ENCODE measurements at places on chromosomes 13 and 19.
A peak's percentile ranks its signal among the peaks of the same experiment; 100 is the strongest.

GRCh38 chr19:55820037-55820436 lies 11.8 kb downstream of the NLRP11 start:
- DNase-seq: no peak

- DNase-seq: peak; percentile 59
Observed at GRCh38 chr13:75870397-75870903, 234.3 kb downstream of the LMO7 start.

GRCh38 chr19:13463296-13463695 lies 43.0 kb downstream of the CACNA1A start:
- DNase-seq: peak; percentile 67

GRCh38 chr19:8147582-8147978 lies 1.8 kb downstream of the FBN3 start:
- DNase-seq: no peak

DNA sequence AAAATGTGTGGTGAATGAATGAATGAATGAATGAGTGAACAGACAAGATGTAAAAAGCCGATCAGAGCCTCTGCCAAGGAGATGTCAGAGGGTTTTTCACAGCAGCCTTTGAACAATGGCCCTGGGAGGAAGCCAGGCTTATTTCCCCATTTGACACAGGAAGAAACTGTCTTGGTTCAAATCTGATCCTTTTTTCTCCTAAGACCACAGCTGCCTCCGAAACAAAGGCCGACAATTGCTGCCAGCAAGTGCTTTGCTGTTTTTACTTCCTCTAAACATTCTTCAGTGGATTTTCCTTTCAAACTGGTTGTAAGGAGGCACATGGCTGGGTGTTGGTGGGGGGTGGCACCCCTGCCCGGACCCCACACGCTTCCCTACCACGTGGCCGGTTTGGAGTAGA lies 44.2 kb upstream of the HOMER3 start:
- DNase-seq: no peak

GRCh38 chr13:90135558-90135957 lies 1211.9 kb upstream of the MIR17HG start:
- DNase-seq: no peak

- no peak for DNase-seq
Observed at GRCh38 chr13:91369441-91369831, 21.9 kb downstream of the MIR17HG start.

DNA sequence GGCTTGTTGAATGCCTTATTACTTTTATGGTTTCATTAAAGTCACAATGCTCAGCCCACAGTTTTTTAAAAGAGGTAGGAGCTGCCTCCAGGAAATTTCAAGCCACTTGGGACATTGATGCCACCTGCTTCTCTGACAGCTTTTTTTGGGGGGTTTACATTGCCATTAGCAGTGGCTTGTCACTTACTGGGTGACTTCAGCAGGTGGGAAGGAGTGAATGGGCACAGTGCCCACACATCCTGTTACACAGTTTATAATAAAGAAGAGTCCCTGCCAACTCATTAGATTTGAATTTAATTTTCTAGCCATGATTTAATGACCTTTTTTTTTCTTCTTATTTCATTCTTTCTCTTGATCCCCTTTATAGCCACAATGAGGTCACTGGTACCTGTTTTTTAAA lies 61.0 kb downstream of the NHLRC3 start:
- DNase-seq: no peak

- DNase-seq: no peak
Observed at GRCh38 chr19:32066056-32066455, 279.4 kb upstream of the ZNF507 start.

GRCh38 chr19:35557539-35558399 lies 5.7 kb downstream of the ATP4A start:
- DNase-seq: peak; percentile 69

DNA sequence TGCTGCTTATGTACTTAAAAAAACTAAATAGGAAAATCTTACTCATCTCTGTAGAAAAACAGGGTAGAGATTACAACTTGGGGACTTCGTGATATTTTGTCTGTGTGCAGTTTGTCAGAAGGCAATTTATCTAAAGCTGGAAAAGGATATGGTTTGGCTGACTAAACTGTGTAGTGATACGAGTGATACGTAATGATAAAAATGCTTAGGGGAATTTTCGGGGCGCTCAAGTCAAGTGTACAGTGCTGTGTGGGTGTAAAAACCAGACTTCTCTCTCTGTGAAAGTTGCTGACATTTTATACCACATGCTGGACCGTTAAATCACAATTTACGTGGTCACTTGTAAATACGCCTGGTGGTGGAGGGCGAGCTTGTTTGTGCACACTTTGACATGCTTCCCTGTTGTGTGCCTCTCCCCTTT lies 221.7 kb downstream of the KCNRG start:
- no peak for DNase-seq

GRCh38 chr19:18090545-18091216 lies 3.9 kb upstream of the IL12RB1 start:
- DNase-seq: no peak

- DNase-seq: no peak
Observed at GRCh38 chr13:98143157-98143553, 261 bp downstream of the FARP1 start.

DNA sequence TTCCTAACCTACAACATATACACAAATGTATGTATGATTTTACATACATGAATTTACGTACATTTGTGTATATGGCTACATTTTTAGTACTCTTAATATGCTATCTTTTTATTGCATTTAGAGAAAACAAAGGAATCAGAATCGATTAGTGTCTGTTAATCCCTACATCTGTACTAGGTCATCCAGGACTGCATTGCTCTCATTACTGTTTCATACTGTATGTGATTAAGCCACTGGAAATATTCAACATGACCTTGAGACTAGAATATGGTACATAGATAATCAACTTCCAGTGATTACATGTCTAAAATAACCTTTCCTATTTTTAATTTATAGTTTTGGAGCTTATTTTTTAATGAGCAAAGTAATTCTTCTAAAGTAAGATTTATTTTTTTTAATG lies 5.3 kb upstream of the MAB21L1 start:
- no peak for DNase-seq

DNA sequence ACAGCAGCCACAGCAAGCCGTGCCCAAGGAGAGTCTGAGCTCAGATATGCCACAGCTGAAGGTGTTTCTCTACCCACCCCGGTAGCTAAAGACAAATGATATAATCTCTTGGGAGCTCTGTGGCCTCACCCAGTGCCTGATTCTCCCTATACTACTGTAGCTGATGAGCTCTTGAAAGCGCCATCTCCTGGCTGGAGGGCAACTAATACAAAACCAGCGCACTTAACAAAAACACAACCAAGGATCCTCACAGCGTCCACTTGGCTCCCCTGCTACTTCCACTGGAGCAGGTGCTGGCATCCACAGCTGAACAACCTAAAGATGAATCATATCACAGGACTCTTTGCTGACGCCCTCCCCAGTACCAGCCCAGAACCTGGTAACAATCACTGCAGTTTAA lies 1212.0 kb downstream of the PCDH17 start:
- no peak for DNase-seq

GRCh38 chr19:49492573-49493405 lies 3.4 kb upstream of the RPS11 start:
- DNase-seq: no peak

GRCh38 chr19:19075126-19075525 lies 11.3 kb downstream of the SLC25A42 start:
- no peak for DNase-seq

DNA sequence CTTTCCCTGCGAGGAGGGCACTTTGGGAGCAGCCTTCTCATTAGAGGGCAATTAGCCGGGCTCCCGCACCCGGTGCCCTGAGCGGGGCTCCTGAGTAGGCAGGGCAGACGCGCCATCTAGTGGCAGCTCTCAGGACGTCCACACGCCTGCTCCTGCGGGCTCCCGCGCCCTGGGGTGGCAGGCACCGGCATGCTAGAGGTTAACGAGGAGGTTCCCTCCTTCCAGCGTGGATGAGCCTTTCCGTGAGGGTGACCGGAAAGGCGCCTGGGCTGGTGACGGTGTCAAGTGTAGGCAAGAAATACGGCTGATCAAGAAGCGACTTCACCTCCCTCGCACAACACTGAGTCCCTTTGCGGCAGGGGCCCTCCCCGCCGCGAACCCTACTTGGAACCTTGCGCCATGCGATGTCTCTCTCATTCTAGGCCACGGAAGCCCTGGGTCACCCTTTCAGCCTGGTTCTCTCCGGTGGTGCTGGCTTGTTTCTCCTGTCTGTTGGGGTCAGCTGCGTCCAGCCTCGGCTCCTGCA lies 67.7 kb downstream of the ALOX5AP start:
- peak; percentile 93 for DNase-seq

DNA sequence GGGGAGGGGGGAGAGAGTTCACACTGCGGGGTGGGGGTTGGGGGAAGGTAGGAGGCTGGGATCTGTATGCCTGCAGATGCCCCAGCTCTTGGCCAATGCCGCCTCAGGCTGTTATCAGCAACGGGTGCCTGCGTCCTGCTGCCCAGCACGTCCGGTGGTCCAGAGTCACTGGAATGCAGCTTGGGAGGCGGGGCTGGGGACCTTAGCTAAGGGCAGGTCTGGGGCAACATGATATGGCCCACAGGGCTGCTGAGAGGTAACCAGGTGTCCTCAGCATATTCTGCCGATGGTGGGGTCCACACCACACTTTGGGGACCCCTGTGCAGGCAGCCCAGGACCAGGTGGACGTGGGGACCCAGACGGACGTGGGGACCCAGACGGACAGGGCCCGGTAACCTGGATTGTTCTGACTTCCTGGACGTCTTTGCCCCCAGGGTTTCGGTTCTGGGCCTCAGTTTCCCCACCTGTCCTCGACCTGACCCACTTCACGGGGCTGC lies 668 bp upstream of the ARHGAP45 start:
- no peak for DNase-seq

DNA sequence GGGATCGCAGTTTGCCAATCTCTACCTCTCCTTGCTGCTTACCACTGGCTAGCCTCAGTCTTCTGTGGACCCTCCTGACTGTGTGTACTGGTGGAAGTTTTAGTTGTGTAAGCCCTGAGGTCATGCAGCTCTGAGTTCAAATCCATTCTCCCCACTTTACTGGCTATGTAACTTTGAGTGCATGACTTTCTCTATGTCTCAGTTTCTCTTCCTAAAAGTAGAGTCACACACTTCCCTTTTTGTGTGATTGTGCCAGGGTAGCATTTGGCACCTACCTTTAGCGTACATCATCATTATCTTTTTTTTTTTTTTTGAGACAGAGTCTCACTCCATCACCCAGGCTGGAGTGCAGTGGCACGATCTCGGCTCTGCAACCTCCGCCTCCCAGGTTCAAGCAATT lies 70.3 kb downstream of the MAP4K1 start:
- DNase-seq: no peak

GRCh38 chr13:25683662-25684370 lies 312.0 kb downstream of the ATP8A2 start:
- DNase-seq: no peak

DNA sequence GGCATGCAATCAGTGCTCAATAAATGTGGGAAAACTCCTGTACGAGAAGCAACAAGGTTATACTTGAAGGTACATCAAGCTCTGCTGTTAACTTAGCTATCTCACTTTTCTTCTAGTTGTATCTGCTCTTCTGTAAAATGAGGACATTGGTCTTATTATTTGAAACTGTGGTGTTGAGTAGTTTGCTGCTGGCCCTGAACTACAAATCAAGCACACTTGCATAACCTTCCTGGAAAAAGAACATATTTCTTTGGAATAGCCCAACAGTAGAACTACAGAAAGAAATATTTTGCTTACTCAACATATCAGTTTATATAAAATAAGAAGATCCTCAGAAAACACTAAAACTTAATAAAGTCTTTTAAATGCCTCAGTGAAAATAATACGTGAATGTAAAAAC lies 203.0 kb downstream of the KCTD12 start:
- no peak for DNase-seq

GRCh38 chr19:4473011-4473762 lies 1.1 kb downstream of the HDGFL2 start:
- peak; percentile 5 for DNase-seq

GRCh38 chr19:54248016-54248601 lies 5.5 kb upstream of the LILRA6 start:
- DNase-seq: peak; percentile 7

GRCh38 chr13:44902738-44903137 lies 86.5 kb downstream of the NUFIP1 start:
- no peak for DNase-seq

GRCh38 chr13:102974317-102975087 lies 91.7 kb downstream of the SLC10A2 start:
- no peak for DNase-seq

DNA sequence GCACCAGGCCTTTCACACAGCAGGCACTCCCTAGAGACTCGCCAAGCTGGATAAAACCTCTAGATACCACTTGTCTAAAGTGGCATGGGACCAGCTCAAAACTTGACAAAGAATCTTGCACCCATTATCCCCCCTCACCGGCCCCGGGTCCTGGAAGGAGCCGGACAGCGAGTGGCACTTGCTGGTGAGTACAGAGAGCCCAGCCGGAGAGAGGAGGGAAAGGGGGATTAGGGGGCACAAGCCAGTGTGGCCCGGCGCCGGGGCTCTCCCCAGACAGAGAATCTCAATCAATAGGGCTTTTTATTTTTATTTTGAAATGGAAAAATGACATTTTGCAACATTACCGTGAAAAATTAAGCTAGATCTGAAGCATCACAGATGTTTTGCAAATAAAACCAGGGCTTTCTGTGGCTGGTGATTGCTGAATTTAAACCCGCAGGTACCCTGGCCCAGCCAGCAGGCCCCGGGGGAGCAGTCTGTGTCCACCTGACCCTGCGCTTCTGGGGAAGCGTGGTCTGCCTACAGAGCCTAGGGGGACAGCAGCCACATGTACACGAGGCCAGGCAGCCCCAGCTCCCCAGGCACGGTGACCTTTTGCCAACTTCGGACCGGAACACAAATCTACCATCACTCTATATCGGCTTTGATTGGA lies 10.0 kb upstream of the VSTM2B start:
- DNase-seq: no peak
